ENCODE measurements at places on chromosomes 1 and 21.

GRCh38 chr21:45361033-45361997, 43.6 kb upstream of the COL18A1 start:
- DNase-seq = no peak

- no peak for DNase-seq
These were observed 39.1 kb upstream of the ADAM30 start for GRCh38 chr1:119935373-119935772.

DNA sequence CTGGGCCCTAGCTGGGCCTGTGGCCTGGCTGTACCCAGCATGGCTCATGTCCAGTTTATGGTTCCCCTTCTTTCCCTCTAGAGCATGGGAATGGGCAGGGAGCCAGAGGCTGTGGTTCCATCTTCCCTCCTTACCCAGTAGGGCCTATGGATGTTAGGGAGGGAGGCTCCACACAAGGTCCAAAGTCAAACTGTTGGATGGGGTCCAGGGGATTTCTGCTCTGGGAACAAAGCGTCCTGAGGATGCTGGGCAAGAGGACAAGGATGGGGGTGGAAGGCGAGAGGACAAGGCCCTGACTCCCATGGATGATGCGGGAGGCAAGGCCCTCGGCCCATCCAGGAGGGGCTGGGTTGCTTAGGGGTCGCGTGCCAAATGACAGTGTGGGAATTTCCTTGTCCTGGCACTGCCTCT, 17.3 kb downstream of the CSF1 start:
- DNase-seq = no peak

- no peak for DNase-seq
These were observed 28.3 kb upstream of the VPS13D start for GRCh38 chr1:12201352-12202189.

- no peak for DNase-seq
These were observed 40.7 kb upstream of the ETS2 start for GRCh38 chr21:38765056-38765455.

DNA sequence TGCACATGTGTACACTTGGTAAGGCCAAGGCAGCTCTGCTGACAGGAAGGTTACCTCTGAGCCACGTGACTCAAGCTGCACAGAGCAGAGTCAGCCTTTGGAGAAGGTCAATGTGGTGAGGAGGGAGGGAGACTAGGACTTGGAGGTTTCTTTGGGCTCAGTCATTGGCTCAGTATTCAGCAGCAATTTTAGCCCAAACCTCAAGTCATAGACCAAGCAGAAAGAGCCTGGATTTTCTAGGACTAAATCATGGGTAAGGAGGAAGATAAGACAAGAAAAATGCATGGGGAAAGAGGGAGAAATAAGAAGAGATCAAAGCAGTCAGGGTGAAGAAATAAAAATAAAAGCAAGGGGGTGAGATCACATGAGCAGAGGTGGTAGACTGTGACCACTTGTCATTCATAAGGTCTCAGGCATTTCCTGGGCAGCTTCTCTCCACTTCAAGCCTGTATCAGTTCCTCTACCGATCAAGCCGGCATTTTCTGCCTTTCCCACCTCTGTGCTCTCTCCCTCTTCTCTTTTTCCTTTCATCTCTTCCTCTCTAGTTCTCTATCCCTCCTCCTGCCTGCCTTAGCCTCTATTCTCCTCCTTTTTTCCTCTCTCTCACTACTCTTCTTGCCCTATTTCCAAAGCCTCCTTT, 51.7 kb upstream of the DUSP10 start:
- no peak for DNase-seq

- DNase-seq = no peak
These were observed 68.3 kb upstream of the NEK7 start for GRCh38 chr1:198088360-198089071.

GRCh38 chr1:159827102-159827490, 423 bp downstream of the SLAMF8 start:
- DNase-seq = no peak

DNA sequence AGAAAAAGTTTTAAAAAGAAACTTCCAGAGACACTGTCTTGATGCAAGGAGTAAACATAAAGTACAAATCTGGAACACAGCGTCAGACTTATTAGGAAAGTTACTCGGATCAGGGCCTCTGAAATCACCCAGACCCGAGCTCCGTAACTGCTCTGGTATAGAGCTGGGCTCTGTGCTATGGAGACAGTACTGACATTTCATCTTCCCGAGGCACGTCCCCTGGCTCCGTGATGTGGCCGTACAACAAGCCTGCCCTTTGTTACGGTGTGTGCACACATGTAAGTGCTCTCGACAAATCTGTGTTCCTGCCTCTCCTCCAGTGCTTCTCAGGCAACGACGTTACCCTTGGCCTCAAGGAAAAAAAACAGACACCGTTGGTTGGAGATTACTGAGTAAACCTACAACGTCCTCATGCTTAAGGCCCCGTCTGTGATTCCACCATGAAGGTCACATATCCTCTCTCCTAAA, 107.0 kb upstream of the IRF2BP2 start:
- no peak for DNase-seq

DNA sequence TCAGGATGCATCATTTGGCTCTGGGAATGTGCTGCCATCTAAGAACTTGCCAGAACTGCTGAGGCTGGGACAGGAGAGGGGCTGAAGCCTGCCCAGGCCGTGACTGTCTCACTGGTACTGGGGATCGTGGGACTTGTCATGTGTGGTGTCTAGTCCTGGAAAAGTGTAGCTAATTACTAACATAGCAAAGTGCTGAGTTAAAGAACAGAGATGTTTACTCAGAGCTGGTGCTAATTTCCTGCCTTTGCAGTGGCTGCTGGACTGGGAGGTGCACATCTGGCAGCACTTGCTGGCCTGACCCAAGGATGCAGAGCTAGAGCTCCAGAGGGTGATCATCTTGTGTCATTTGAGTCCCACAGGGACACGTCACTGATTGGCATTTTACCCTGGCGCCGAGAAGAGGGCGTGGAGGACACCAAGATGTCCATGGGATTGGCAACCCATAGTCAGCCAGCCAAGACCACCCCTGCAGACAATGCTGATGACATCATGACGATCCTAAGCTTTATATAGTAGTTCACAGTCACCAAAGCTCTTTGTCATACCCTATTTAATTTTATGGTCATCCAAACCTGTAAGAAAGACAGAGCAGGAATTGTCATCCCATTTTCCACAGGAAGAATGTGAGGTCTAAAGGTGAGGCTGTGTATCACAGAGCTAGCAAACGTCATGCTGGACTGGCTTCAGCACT, 110.1 kb upstream of the SLC44A3 start:
- DNase-seq = no peak

Data from stimulated activated CD8-positive, alpha-beta memory T cell treated with anti-CD3 and anti-CD28 coated beads, Interleukin-2, amount 100 ng/mL, for 48 hours (primary cell).